Prostate gland (tissue), 2 donors: ENCODE measurements at places on chromosomes 13 and 19.
A peak's percentile ranks its signal among the peaks of the same experiment; 100 is the strongest.

DNA sequence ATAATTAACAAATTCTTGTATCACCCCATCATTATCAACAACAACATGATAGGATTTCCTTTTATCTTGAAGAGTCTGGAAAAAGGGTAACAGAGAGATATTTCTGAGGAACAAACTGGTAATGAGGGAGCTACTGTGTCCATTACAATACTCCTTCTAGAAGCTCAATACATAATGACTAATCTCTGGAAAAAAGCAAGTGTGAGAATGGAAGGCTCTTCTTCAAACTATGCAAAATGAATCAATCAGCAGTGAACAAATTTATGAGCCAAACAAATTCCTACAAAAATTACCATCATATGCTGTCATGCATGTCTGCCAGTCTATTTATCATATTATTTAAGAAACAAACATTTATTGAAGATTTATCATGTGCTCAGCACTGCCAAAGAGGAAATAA lies 30.0 kb upstream of the USPL1 start:
- DNase-seq: no peak

- no peak for DNase-seq
These were observed 99.6 kb downstream of the MBNL2 start for GRCh38 chr13:97321616-97322321.

DNA sequence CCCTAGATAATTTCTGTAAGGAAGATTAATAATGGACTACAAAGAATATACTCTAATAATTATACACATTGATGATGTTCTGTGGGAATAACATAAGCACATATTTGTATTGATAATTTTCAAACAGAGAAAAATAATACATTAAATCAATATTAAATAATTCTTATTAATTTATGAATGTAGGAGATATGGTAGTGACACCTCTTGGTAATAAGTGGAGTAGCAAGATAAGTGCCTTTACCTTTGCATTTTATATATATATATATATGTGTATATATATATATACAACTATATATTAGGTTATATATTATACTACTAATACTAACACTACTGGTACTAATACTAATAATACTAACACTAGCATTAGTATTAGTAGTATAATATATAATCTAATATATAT lies 905.8 kb downstream of the SLITRK1 start:
- DNase-seq: no peak

GRCh38 chr13:46008631-46009030 lies 43.9 kb downstream of the ZC3H13 start:
- no peak for DNase-seq

- DNase-seq: no peak
These were observed 389.2 kb downstream of the DIAPH3 start for GRCh38 chr13:59774491-59774971.

- DNase-seq: no peak
These were observed 5.5 kb upstream of the ZNF428 start for GRCh38 chr19:43624933-43625332.

DNA sequence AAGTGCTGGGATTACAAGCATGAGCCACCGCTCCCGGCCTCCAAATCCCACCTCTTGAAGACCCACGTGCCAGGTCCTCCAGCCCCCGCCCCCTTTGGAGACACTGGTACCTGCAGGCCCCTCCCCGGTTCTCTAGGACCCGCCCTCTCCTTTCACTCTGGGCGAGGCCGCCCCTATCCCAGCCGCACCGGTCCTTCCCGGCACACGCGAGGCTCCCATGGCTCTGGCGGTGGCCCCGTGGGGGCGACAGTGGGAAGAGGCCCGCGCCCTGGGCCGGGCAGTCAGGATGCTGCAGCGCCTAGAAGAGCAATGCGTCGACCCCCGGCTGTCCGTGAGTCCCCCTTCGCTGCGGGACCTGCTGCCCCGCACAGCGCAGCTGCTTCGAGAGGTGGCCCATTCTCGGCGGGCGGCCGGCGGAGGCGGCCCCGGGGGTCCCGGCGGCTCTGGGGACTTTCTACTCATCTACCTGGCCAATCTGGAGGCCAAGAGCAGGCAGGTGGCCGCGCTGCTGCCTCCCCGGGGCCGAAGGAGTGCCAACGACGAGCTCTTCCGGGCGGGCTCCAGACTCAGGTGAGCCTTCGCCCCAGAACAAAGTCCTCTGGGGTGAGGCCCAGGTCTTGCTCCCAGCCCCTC lies at the start of gene CBLC:
Gene CBLC (plus strand): TSS at position 176 of the 633 bp plus-strand sequence. CDS start 42 bp downstream, at position 218.
- peak; percentile 88 for DNase-seq

GRCh38 chr19:39937094-39937720 lies 2.8 kb upstream of the FCGBP start:
- DNase-seq: no peak

DNA sequence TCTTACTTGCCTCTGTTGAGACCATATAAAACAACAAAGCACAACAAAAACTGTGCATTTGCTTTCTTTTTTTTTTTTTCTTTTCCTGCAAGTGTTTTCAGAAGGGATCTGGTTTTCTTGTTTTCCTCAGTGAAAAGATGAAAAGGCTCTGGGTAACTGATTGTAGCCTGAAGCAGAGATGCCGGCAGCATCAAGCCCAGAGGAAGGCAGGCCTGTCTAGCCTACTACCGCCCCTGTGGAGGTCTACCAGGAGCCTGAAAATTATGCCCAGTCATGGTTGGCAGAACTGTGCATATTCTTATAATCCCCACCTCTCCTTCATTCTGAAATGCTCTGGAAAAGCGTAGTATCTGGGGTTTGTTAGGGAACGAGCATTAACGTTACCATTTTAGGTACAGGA lies 32.6 kb upstream of the MEDAG start:
- no peak for DNase-seq

DNA sequence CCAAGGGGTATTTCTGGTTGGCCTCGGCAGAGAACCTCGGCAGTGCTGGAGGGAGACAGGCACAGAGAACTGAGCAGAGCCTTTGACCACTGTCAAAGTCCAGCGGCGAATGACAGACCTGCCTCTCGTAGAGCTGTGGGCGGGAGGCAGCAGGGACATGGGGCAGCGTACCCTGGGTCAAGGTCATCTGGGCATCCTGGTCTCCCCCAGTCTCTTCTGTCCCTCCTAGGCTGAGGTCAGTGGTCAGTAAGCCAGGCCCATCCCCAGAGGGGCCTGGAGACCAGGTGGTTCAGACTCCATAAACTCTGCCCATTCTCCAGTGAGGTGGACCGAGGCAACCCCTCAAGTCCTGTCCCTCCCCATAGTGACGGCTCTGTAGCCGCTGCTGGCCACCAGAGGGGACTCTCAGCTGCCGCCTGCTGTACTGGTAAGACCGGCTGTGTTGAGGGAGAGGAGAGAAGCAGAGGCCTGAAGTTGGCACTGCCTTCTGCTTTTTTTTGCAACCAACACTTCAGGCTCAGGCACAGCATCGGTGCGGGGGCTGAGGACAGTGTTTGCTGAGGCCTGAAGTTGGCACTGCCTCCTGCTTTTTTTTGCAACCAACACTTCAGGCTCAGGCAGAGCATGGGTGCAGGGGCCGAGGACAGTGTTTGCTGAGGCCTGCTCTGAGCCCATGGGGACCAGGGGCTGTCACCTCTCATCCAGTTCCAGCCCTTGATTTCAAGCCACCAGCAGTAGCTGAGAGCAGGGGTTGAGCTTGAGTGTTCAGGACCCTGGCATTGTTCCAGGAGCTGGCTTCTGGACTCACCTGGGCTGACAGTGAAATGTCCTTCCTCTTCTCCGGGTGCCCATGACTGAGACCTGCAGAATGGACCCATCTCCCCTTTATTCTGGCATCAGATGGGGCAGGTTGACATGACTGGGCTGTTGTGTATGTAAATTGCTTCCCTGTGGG lies at the start of gene PGLYRP2:
Gene PGLYRP2 (minus strand): TSS at position 111 of the 955 bp plus-strand sequence. CDS start 130 bp downstream, outside the sequence.
- DNase-seq: peak; percentile 86

- DNase-seq: peak; percentile 36
These were observed 19.2 kb downstream of the GPX4 start for GRCh38 chr19:1122972-1123363.

DNA sequence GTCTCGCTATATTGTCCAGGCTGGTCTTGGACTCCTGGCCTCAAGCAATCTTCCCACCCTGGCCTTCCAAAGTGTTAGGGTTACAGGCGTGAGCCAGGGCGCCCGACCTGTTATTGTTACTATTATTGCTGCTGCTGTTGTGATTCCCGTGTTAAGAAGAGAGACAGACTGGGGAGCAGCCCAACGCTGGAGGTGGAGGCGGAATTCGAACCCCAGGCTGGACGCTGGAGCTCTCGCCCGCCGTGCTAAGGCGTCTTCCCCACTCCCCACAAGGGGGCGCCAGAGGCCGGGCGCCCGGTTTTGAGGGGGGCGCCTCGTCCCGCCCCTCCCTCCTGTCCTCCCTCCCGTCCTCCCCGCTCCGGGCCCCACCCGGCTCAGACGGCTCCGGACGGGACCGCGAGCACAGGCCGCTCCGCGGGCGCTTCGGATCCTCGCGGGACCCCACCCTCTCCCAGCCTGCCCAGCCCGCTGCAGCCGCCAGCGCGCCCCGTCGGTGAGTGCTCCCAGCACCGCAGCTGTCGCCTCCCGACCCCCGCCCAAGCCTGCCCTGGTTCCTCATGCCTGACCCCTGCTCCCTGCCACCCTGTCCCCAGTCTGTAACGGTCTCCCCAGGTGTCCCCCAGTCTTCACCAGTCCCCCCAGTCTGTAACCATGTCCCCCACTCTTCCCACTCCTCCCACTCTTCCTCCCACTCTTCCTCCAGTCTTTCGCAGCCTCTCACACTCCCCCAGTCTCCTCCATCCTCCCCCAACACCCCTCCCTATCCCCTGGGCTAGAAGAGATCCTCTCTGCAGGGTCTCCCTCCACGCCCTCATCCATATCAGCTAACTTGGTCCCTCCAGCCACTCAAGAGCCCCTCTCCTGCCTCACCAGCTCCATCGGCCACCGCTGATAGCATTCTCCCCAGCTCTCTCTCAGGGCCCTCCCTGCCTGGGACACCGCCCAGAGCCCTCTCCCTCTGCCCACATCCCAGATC lies at the start of gene EHD2:
Gene EHD2 (plus strand): TSS at position 377 of the 976 bp plus-strand sequence. CDS start 3,191 bp downstream, outside the sequence.
- DNase-seq: peak; percentile 42

DNA sequence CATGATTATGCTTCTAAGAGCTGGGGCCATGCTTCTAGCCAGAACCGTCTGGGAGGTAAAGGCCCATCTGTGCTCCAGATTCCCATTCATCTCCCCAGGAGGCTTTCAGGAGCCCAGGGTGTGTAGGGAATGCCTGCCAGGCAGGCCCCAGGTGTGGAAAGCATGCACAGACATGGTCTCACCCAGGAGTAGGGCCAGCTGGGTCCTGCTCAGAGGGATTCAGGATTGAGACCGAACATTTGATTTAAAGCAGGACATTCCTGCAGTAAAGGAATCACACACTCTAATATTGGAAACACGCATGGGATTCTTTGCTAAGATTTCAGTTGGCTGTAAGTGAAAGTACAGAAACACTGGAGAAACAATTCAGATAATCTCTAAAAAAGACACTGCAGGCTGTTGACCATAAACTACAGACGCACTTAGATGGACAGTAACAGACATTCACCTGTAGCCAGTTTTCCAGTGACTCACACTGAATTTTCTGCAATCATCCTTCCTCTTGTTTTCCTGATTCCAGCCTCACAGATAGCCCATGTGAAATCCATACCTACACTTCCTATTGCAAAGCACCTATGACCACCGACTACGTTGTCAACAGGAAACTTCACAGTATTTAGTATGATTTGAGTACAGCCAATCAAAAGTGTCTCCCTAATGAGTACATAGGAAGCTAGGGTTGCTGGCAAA lies 257.8 kb downstream of the TBC1D4 start:
- no peak for DNase-seq

DNA sequence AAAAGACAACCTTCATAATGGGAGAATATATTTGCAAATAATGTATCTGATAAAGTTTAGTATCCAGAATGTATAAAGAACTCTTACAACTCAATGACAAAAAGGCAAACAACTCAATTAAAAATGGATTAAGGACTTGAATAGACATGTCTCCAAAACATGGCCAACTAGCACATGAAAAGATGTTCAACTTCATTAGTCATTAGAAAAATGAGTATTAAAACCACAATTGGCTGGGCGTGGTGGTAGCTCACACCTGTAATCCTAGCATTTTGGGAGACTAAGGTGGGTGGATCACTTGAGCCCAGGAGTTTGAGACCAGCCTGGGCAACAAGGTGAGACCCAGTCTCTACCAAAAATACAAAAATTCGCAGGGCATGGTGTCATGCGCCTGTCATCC lies 18.8 kb upstream of the ZMYM5 start:
- no peak for DNase-seq

- no peak for DNase-seq
These were observed 638.2 kb upstream of the SPRY2 start for GRCh38 chr13:80979035-80979641.

- no peak for DNase-seq
These were observed 27.4 kb upstream of the ZNF536 start for GRCh38 chr19:30344446-30345425.

DNA sequence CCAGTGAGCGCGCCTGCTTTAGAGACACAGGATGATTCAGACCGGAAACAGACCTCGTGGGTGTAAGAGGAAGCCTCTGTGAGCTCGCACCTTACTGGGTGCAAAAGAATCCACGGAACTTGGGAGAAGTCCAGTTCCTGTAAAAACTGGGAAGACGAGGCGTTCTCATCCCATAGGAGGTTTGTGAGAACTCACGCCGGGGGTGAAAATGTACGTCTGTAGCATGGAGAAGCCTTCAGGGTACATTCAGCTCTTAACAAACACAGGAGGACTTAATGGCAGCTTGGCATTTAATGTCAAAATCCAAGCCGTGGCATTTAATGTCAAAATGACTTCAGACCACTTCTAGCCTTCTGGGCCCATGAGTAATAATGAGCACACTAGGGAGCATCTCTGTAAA lies 17.4 kb upstream of the OR7D2 start:
- no peak for DNase-seq

DNA sequence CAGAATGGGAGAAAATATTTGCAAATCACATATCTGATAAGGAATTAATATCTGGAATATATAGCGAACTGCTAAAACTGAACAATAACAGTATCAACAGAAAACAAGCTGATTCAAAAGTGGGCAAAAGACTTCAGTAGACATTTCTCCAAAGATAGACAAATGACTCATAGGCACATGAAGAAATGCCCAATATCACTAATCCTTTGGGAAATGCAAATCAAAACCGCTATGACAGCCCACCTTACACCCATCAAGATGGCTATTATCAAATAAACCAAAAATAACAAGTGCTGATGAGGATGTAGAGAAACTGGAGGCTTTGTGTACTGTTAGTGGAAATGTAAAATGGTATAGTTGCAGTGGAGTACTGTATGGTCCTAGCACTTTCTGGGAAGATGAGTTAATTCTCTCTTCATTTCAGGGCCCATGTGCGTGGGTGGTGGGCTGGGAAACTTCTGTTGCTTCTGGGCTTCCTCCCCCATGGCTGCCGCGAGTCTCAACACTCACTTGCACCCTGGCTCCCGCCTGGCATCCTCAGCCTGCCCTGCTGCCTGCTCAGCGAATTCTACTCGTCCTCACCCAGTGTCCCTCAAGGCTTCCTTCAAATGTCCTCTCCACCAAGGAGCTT lies 12.4 kb upstream of the GJA3 start:
- DNase-seq: no peak

- no peak for DNase-seq
These were observed 367.1 kb downstream of the NDFIP2 start for GRCh38 chr13:79847882-79848592.

GRCh38 chr13:33016414-33017322 lies at the start of gene KL:
Gene KL (plus strand): TSS chr13:33016423. CDS start chr13:33016441, 18 bp downstream.
- no peak for DNase-seq
